ENCODE measurements at places on chromosomes 6 and 20.

GRCh38 chr6:4039348-4039747 lies 39.6 kb downstream of the FAM217A start:
- no peak for DNase-seq

DNA sequence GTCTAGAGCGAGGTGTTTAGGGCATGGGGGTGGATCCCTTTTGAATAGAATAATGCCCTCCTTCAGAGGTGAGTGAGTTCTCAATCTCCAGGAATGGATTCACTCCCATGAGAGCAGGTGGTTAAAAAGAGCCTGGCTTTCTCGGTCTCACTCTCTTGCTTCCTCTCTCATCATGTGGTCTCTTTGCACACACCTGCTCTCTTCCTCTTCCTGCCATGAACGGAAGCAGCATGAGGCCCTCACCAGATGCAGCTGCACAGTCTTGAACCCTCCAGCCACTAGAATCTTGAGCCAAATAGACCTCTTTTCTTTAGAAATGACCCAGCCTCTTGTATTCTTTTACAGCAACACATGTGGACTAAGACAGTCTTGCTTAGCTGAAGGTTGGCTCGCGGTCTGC lies 119.3 kb downstream of the BMP7 start:
- no peak for DNase-seq

DNA sequence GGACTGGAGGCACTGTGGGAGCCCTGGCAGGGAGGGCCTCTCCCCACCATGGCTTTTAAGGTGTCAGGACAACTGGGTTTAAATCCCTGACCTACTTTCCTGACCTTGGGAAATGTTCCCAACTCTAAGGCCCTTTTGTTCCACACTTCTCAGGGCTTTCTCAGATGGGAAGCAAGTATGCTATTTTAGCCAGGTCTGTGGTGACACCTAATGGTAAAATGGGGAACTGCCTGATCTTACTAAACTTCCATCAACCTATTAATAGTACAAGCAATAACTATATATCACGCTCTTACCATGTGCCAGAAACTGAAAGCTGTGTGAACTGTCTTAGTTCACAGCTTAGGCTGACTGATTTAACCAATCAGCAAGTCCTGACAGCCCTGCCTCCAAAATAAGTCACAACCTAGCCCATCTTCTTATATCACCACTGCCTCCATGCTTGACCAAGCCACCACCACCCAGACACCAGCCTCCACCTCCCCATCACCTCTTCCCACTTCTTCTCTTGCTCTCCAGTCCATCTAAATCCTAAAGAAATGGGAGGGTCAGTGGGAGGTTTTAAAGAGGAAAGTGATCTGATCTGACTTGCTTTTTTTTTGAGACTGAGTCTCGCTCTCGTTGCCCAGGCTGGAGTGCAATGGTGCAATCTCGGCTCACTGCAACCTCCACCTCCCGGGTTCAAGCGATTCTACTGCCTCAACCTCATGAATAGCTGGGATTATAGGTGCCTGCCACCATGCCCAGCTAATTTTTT lies 6.9 kb upstream of the BLCAP start:
- DNase-seq = peak; percentile 84

- no peak for DNase-seq
Measured at GRCh38 chr6:116027801-116028200, 32.9 kb downstream of the FRK start.

DNA sequence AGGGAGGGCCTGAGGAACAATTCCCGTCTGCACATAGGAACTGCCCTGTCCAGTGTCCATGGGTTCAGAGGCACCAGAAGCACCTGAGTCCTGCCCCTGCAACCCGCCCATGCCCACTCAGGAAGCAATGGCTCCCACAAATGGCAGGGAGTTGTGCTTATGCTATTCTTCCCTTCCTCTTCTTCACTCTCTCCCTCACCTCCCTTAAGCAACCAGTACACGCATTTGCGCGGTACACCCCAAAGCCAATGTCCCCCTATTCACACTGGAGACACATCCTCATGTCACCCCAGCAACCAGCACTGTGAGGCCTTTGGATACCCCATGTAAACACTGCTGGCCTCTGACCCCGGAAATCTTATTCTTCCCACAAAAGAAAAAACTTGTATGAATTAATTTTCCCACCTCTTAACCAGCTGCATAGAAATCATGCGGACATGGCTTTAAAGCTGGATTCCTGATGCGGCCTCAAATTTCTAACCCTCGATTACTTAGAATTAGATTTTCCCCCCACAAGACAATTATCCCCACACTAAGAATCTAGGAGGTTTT lies 30.9 kb downstream of the FYN start:
- DNase-seq = no peak

DNA sequence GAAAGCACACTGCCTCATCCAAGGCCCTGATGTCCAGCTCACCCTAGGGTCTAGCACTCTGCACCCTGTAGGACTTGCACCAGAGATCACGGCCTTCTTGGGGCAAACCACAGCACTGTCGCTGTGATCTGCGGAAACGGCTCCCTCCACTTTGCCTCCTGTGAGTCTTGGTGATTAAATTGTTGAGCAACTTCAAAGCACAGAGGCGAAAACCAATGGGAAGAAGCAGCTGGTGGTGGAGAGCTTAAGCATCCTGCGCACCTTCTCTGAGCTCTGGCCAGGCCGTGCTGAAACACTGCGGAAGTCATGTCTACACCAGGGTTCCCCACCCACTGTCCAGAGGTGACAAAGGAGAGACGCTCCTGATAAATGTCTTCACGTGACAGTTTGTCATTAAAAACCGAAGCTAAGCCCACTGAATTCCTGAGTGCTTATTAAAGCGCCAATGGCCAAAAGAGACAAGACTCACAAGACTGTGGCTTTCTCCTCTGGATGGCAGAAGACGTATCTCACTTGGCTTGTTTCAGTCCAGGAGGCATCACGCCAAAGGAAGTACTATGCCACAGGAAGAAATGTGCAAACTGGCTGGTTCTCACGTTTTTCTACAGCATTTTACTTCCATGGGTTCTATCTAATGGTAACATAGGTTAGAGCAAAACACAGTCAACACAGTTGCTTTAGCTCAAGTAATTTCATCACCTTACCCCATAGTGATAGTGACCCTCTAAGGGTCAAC lies 3.1 kb downstream of the RAMACL start:
- DNase-seq = no peak

GRCh38 chr6:118350881-118351430 lies 197.1 kb upstream of the PLN start:
- DNase-seq = no peak

GRCh38 chr6:17032988-17033634 lies 68.7 kb upstream of the STMND1 start:
- DNase-seq = peak; percentile 97

DNA sequence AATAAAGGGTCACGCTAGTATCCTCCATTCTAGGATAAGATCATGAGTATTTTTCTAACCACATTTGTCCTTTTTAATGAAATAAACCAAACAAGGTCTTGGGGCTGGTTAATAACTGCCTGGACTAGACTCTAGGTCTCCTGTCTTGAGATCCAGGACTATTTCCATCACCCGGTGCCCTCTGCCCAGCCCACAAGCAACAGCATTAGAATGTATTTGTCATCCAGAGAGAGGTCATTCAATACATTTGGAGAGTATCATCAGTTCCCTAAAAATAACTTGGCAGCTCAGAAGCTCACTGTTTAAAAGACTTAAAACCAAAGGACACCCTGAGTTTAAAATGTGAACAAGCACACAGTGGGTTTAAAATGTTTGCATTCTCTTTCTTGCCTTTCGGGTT lies 4.4 kb upstream of the RBM24 start:
- DNase-seq = peak; percentile 28

GRCh38 chr20:36847009-36847709 lies 28.8 kb upstream of the TLDC2 start:
- peak; percentile 80 for DNase-seq

- DNase-seq = peak; percentile 95
Measured at GRCh38 chr20:50540620-50541605, 30.7 kb downstream of the PTPN1 start.

GRCh38 chr20:48782053-48782452 lies 45.7 kb downstream of the PREX1 start:
- no peak for DNase-seq

DNA sequence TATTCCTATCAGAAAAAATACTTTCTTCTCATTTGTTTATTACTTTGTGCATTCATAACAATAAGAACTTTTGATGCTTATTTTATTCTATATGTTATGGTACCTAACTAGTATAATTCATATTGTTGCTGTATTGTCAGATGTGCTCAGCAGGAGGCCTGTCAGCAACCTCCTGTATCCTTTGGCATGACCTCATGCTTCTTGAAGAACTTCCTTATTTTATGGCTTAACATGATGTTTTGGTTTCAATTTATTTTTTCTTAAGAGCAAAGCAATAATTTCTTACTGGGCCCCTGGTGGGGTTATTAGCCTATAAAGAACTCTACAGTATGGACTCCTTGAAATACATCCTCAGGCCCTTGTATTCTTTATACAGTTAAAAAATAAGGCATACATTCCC lies 17.3 kb downstream of the GGTLC1 start:
- DNase-seq = no peak

- no peak for DNase-seq
Measured at GRCh38 chr6:67000121-67000520, 1293.1 kb upstream of the EYS start.

DNA sequence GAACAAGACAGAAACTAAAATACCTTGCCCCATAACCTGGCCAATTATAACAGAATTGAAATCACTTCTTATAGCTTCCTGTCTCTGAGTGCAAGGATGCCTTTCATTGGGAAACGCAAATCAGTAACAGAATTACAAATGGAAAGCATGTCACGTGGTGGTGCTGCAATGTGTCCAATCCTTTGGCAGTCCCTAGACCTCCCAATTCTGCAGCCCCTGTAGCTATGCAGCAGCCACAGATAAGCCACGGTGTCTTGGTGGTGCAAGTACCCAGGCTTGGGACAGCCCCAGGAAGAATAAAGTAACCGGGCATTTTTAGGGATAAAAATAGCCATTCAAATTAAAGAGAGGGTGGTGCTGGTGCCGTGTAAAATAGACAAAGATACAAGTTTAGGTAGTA lies 134.6 kb upstream of the CCN2 start:
- peak; percentile 22 for DNase-seq

- no peak for DNase-seq
Measured at GRCh38 chr6:14729129-14729871, 516.6 kb upstream of the JARID2 start.

GRCh38 chr20:32762754-32763201 lies 593 bp downstream of the DNMT3B start:
- DNase-seq = no peak

- DNase-seq = peak; percentile 29
Measured at GRCh38 chr6:71034563-71035345, 77.9 kb upstream of the B3GAT2 start.

DNA sequence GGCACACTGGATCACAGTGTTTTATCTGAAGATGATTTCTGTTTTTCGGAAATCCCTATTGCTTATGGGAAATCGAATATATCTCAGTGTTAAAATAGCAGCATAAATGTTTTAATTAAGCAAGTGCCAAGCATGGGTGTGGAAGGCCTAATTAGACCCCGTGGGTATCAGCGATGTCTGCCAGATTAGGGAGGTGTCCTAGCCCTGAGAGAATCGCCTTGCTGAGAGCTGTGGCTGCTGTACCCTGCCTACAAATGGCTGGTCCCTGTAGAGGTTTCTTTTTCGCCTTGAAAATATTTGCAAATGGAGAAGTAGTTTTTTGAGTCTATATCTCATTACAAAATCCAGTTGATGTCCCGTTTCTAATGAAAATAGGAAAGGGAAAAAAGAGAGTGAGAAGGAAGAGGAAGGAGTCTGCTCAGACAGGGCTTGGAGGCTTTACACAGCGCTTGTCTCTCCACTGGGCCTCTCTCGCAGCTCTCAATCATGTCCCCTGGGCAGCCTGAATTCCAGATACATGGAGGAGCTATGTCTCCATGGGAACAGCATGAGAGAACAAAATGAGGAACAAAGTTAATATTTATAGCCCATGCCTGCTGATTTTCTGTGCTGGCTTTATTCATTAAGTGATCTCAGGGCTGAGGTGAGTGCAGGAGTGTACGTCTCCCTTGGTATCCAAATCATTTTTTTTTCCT lies 35.2 kb upstream of the BCLAF1 start:
- DNase-seq = peak; percentile 15

GRCh38 chr6:42251911-42252637 lies 34.4 kb upstream of the MRPS10 start:
- DNase-seq = peak; percentile 60

DNA sequence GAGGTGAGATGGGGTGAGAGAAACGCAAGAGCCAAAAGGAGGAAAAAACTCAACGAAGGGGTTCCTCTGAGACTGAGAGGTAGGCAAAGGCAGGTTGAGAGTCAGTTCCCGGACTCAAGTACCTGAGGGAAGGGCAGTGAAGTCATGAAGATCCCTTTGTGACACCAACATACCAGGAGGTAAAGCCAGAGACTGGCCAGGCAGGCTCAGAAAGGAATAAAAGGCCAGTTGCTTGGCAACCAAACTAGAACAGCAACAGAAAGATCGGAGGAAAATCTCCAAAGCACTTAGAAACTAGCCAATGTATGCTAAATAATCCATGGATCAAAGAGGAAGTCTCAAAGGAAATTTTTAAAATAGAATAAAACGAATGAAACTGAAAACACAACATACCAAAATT lies 209.8 kb upstream of the PROKR2 start:
- DNase-seq = no peak

GRCh38 chr6:79466207-79466834 lies 70.9 kb downstream of the LCA5 start:
- peak; percentile 46 for DNase-seq

DNA sequence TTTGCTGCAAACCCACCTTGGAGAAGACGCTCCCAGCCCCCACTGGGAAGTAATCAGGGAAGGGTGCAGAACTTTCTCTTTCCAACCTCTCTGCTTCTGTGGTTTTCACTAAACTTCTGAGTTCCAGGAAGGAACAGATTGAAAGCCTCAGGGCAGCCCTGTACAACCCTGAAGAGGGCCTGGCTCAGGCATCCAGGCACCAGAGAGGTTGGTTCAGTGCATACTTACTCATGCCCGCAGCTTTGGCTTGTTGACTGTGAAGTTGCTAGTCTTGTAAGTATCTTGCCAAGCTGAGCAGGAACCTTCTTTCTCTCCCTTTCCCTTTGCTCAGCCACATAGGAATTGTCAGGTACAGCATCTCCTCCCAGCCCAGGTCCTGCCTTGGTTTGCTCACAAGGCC lies 272.2 kb upstream of the FOXQ1 start:
- no peak for DNase-seq

DNA sequence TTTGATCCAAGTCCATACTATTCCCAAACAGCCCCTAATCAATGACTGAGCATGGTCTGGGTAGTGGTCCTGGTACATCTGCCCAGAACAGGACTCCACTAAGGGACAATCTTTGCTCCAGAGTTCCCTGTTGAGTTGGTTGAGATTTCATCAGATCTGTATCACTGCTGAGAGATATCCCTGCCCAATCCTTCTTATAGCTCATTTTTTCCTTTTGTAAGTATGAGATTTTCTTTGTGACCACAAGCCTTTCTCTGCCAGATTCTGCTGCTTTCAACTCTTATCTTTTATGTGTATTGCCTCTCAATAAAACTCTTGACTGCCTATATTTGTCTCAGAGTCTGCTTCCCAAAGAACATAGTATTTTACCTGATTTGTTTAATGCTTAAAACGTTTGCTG lies 46.2 kb upstream of the LAMA2 start:
- DNase-seq = no peak

GRCh38 chr20:57928181-57928967 lies 218.6 kb upstream of the PMEPA1 start:
- peak; percentile 27 for DNase-seq

GRCh38 chr6:1423578-1423977 lies 34.2 kb downstream of the FOXF2 start:
- DNase-seq = no peak

All from astrocyte of the hippocampus (primary cell).